HFFc6 (cell line): ENCODE measurements at places on chromosomes 3 and 15. TPM values are rescaled to one million over a fixed set of nuclear protein-coding genes. Genes with fewer than 3 reads are reported as not detected.

Gene LRRIQ4
- not detected in 3 replicates for total RNA-seq

Gene TNFAIP8L3
- total RNA-seq = 0.17 to 0.39 TPM (median 0.30 TPM) in 3 replicates

Gene TMIE
- not detected in 3 replicates for total RNA-seq

Gene RASL12
- not detected in 3 replicates for total RNA-seq

Gene WDR53
- total RNA-seq = 7.5 to 10.9 TPM (median 10.2 TPM) in 3 replicates

Gene CHRM5
- total RNA-seq = not detected in 3 replicates

Gene DCBLD2
- 231 to 427 TPM (median 323 TPM) in 3 replicates for total RNA-seq

Gene FSTL1
- 1,602 to 1,958 TPM (median 1,897 TPM) in 3 replicates for total RNA-seq

Gene AADACL2
- not detected in 3 replicates for total RNA-seq

DNA sequence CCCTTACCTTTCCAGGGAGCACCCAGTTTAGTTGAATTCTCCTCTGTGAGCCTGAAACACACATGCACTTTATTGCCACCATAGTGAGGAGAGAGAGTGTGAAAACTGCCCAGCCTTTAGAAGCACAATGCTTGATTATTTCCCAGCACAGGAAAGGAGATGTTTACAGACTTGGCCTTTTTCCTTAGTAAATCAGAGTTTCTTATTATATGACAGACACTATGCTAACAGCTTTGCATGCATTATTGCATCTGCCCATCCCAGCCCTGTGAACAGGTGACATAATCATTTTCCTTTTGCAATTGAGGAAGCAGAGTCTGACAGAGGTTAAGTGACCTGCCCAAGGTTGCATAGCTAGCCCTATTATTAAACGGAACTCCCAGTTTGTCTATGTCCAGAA, 36.5 kb downstream of the CAPN3 start:
- no peak for DNase-seq
